ENCODE measurements at places on chromosomes 1 and 21. TPM values are rescaled to one million over a fixed set of nuclear protein-coding genes. Genes with fewer than 3 reads are reported as not detected.

KPRP gene
- total RNA-seq, result not detected

SPRR2B gene
- not detected for total RNA-seq

ATP1A4 gene
- total RNA-seq, result not detected

PCAT6 gene
- total RNA-seq, result not detected

TNFRSF9 gene
- total RNA-seq, result 4.6 TPM

FAM151A gene
- not detected for total RNA-seq

ACTN2 gene
- total RNA-seq, result 0.17 TPM

CLDN8 gene
- total RNA-seq, result not detected

FAAH gene
- total RNA-seq, result 16.6 TPM

GJA9 gene
- total RNA-seq, result not detected

SNIP1 gene
- 18.3 TPM for total RNA-seq

SYTL1 gene
- 40.3 TPM for total RNA-seq

TNN gene
- not detected for total RNA-seq

OR6K3 gene
- not detected for total RNA-seq

TNFSF18 gene
- not detected for total RNA-seq

TRABD2B gene
- 0.92 TPM for total RNA-seq

CA14 gene
- total RNA-seq, result not detected

HCN3 gene
- total RNA-seq, result 3.8 TPM

SPRR2A gene
- total RNA-seq, result 1.0 TPM

AQP10 gene
- total RNA-seq, result not detected

AMIGO1 gene
- 2.8 TPM for total RNA-seq

CYP4X1 gene
- 0.34 TPM for total RNA-seq

SPATA46 gene
- total RNA-seq, result not detected

PPIAL4G gene
- total RNA-seq, result not detected

TNFRSF8 gene
- total RNA-seq, result 1.2 TPM

MAP3K7CL gene
- 1.4 TPM for total RNA-seq

CTSS gene
- 12.2 TPM for total RNA-seq

WDR26 gene
- total RNA-seq, result 40.0 TPM

LCE3E gene
- not detected for total RNA-seq

SLC44A5 gene
- total RNA-seq, result 3.7 TPM

COL6A2 gene
- 373 TPM for total RNA-seq

OR2T3 gene
- not detected for total RNA-seq

Data from kidney epithelial cell (primary cell).